ENCODE measurements at places on chromosomes 12 and 14.

DNA sequence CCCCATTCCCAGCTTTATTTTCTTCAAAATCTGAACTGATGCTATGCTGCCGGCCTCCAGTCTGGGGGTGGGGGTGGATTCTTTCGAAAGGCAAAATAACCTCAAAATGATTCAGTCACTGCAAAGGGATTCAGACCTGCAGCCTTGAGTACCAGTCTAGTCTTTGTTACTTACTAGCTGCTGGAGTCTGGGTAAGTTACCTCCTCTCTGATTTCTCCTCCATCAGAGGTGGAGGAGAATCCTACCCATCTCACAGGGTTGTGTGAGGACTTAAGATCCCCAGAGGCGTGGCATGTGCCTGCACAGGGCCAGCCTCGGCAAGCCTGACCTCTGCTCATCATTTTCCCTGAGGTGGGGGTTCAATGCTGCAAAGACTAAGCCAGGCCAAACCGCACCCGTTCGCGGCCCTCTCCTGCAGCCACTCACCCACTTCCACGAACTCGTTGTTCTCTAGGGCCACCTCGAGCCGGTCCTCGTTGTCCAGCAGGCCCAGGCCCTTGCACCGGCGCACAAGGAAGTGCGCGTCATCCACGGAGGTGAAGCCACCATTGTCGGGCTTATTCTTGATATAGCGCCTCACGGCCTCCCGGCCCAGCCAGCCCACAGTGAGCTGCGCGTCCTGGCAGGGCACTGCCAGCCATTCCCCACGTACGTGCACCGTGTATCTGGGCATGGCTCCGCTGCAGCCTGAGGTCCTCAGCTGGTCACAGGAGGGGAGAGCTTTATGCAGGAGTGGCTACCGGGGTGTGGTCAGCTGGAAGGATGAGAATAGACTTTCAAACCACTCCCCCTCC is 709 bp downstream of the HAL start:
- no peak for DNase-seq

DNA sequence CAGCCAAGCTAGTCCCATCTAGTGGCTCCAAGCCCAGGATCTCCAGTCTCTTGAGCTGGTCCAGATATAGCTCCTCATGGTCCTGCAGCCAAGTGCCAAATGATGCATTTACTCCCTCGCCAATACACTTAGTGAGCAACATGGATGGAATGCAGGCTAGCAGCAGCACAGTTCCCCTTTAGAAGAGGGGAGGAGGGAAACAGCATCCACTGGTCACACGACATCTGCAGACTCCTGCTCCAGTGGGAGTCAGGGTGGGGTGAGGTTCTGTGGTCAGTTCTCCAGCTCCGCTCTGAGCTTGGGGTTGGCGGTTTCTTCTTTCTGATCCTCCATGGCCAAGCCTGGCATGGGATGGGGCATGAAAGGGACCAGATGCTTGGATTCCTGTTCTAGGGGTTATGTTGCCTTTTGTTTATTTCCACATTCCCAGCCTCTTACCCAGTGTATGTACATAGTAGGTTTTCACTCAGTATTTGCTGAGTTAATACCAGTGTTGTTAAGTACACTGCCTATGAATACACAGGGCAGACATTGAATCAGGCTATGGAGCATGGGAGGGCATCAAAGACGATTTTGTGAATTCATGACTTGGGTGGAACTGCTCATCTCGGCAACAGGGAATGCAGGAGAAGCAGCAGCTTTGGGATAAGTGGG is 57.3 kb downstream of the GALNT16 start:
- DNase-seq = peak; percentile 40

DNA sequence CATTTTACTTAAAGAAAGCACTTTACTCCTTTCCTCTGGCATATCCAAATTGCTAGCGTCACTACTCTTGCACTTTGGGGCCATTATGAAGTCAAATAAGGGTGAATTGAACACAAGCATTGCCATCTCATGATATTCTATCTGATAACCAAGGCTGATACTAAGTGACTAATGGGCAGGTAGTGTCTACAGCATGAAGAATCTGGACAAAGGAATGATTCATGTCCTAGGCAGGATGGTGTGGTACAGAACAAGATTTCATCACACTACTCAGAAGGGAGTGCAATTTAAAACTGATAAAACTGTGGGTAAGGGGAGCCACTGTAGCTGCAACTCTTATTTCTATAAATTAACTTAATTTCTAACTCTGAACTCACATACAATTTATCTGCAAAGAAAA is 7.7 kb upstream of the SLC6A15 start:
- no peak for DNase-seq

GRCh38 chr12:102421802-102422583 is 58.4 kb downstream of the IGF1 start:
- DNase-seq = no peak

DNA sequence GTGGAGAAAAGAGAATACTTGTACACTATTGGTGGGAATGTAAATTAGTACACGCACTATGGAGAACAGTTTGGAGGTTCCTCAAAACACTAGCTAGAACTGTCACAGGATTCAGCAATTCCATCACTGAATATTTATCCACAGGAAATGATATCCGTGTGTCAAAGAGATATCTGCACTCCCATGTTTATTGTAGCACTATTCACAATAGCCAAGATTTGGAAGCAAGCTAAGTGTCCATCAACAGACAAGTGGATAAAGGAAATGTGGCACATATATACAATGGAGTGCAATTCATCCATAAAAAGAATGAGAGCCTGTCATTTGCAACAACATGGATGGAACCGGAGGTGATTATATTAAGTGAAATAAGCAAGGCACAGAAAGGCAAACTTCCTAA is 428.5 kb downstream of the CCDC91 start:
- DNase-seq = no peak

DNA sequence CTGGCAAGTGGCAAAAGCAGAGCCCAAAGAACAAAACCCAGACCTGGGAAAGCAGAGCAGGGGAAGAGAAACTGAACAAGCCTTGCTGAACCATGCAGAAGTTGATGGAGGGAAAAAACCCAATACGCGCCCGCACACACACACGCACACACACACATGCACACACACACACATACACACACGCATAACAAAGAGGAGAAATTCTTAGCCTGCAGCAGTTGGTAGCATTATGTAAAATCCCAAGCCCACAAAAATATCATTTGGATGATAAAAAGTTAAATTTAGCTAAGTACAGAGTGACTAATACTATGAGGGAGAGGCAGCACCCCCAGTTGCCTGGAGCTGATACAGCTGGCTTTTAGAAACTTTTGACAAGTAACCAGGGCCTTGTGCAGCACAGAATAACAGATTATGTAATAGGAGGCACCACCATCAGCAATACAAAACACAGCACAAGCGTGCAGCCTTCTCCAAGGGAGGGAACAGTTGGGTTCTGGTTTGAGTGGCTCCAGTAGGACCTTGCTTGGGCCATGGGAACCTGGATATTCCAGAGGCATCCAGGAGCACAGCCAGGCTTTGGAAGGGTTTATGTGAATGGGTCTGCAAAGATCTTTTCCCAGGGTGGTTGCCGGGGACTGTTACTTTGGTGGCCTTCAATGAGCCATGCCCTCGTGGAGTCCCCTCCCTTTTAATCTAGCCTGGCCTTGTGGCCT is 35.3 kb downstream of the PITPNM2 start:
- no peak for DNase-seq

DNA sequence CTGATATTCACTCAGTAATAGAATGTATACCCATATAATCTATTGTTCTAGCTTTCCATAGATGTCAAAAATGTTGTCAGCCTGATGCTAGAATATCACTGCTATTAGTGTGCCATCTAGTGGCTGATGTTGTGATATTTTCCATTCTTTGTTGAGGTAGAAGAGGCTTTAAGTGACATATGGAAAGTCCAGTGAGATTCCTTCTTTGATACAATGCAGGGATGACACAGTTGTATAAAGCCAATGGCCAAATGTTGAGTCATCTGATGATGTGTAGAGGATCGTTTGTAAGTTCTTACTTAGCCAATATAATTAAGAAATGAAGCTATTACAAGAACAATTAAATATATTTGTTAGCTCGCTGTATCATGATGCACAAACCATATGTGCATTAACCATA is 58.1 kb upstream of the PCED1B start:
- DNase-seq = no peak

- DNase-seq = no peak
Observed at GRCh38 chr12:57171668-57172067, 24.2 kb upstream of the LRP1-AS start.

DNA sequence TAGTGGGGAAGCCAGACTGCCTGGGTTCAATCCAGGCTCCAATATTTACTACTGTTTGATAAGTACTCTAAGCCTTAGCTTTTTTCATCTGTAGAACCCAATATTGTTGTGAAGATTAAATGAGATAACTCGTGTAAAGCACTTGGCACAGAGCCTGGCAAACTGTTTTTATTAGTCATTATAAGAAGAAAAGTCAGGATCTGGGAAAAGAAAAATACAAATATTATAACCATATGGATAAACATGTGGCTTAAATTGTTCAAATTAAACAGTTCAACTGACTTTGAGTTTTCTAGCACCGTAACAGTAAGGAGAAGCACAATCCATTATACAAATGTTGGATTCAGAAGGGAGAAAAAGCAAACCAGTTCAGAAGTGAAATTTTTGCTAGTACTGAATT is 22.0 kb upstream of the CDK17 start:
- no peak for DNase-seq

GRCh38 chr14:22047115-22047514 is 373.5 kb upstream of the OR4E1 start:
- DNase-seq = peak; percentile 47

- peak; percentile 97 for DNase-seq
Observed at GRCh38 chr14:23469127-23469905, at the start of gene NGDN. NGDN (plus strand) TSS chr14:23469703; CDS start chr14:23469716, 13 bp downstream.

DNA sequence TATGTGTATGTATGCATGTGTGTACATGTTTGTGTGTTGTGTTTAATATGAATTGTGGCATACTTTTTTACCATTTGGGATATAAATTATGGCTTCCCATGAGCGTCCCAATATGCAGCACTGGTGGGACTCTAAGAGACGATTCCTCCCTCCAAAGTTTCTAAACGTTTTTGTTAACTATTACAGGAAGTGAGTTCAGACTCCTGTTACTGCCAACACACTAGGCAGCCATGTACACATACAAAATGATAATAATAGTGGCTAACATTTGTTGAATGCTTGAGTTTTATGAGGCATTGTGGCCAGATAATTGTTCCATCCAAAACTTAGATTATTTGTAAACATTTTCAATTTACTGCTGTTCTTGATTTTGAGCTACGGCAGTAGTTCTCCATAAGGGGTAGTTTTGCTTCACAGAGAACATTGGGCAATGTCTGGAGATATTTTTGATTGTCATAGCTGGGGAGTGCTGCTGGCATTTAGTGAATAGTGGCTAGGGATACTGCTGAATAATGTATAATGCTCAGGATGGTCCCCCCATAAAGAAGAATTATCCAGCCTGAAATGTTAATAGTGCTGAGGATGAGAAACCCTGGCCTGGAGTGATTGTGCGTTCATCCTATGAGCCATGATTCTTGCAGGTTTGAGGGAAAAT is 45.1 kb downstream of the ARID2 start:
- no peak for DNase-seq

GRCh38 chr12:40106202-40106533 is 287 bp upstream of the SLC2A13 start:
- DNase-seq = no peak

- DNase-seq = no peak
Observed at GRCh38 chr14:82759656-82760055, 1226.0 kb upstream of the SEL1L start.

GRCh38 chr14:104680056-104680805 is 9.2 kb upstream of the INF2 start:
- DNase-seq = no peak

GRCh38 chr12:30988646-30989286 is 62.2 kb downstream of the TSPAN11 start:
- no peak for DNase-seq

- no peak for DNase-seq
Observed at GRCh38 chr14:50320283-50320682, 8.2 kb downstream of the DMAC2L start.

- DNase-seq = peak; percentile 29
Observed at GRCh38 chr14:93716746-93717667, 71.3 kb downstream of the PRIMA1 start.

DNA sequence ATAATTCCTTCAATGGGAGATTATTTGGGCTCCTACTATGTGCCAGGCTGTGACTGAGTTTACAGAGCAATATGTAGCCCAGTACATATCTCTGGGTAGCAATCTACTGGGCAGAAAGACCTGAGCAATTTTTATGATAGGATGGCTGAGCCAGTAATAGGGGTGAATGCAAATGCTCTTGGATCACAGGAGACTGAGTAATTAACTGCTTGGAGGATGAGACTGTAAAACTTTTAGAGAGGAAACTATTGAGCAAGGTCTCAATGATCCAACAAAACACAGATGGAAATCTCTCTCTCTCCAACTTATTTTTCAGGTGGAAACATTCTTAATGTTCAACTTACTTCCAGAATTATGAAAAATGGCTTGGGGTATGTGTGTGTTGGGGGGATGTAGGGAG is 402.2 kb downstream of the AEBP2 start:
- DNase-seq = no peak
